Stimulated activated CD8-positive, alpha-beta memory T cell treated with anti-CD3 and anti-CD28 coated beads, Interleukin-4, amount 100 ng/mL, for 1 hour (primary cell): ENCODE measurements at places on chromosomes 3 and 15.

GRCh38 chr15:70466305-70466704 lies 297.1 kb downstream of the UACA start:
- DNase-seq = no peak

DNA sequence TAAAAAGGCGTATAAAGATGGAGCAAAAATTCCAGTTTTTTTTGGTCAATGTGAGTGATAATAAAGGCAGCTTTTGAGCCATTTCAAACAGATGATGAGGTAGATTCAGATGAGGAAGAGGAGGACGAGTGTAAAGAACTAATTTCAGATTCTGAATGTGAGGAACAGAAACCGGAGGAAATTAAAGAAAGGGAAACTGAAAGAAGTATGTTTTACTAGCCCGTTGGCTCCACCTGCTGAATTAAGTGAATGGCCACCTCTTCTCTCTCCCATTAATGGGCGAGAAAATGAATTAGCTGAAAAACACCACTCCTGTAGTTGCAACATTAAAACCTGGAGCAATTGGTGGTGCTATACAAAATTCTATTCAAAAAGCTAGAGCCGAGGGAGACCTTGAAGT lies 55.4 kb downstream of the CYP19A1 start:
- DNase-seq = no peak

GRCh38 chr15:76711351-76711827 lies 193.8 kb downstream of the SCAPER start:
- no peak for DNase-seq

DNA sequence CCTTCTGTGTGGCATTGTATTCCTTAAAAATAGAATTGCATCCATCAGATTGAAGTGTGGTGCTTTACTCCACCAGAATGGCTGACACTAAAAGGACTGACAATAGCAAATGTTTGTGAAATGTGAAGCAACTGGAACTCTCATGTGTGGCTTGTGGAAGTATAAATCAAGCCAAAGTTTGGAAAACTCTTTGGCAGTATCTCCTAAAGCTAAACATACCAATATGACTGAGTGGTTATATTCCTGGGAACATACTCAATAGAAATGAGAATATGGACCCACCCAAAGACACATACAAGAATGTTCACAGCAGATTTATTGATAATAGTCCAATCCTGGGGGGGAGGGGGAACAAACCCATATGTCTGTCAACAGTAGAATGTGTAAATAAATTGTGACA lies 87.1 kb downstream of the RARB start:
- no peak for DNase-seq

- DNase-seq = no peak
Measured at GRCh38 chr3:73868688-73869315, 244.1 kb upstream of the PDZRN3 start.

- no peak for DNase-seq
Measured at GRCh38 chr3:161266731-161267150, 45.6 kb downstream of the NMD3 start.

- DNase-seq = no peak
Measured at GRCh38 chr3:51813539-51813938, 34.5 kb upstream of the IQCF6 start.

GRCh38 chr3:53062905-53063304 lies 17.0 kb upstream of the SFMBT1 start:
- no peak for DNase-seq

DNA sequence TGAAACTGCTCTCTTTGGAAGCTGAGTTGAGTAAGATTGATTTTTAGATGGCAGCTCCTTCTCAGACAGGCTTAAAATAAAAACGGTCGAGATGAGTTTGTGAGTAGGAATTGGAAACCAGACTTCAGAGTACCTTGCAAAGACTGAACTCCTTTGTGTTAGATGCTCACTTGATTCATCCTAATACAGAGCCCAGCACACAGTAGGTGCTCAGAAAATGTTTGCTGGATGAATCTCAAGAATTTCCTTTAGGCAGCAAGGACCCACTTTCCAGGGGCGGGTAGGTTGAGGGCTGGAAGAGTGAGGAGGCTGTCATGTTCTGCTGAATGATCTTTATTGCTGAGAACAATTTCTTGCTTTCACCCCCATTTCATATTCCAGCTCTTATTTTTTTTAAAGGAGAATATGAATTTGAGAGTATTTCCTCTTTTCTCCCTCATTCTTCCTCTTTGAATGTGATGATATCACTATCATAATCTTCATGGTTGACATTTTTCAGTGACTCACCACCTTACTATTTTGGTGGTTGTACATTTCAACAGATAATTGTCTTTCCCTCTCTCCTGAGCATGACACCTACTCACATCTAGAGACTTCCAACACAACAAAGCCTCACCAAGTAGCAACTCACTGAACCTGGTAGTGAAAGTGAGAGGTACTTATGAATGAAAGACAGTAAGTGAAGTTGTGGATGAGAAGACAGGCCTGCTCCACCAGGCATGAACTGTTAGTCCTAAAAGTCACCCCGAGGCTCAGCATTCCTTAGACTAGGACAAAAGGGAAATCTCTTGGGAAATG lies 113.3 kb downstream of the PDCD6IP start:
- no peak for DNase-seq

GRCh38 chr3:8210882-8211341 lies 290.7 kb upstream of the LMCD1 start:
- no peak for DNase-seq

GRCh38 chr3:128359060-128359664 lies 107.5 kb downstream of the DNAJB8 start:
- no peak for DNase-seq

GRCh38 chr3:52570076-52570475 lies 33.7 kb downstream of the UQCC5 start:
- DNase-seq = no peak
